ENCODE measurements at places on chromosomes 2 and 18.

GRCh38 chr18:51654488-51655326, 457.2 kb upstream of the MEX3C start:
- no peak overlapping the region for H3K4me3 ChIP-seq
- H3K4me1 ChIP-seq = no peaks in the 10 kb centered on the region
- H3K27ac ChIP-seq = no peak overlapping the region
- no peaks in the 10 kb centered on the region for H3K27me3 ChIP-seq

- no peak overlapping the region for H3K27ac ChIP-seq
- no peaks in the 10 kb centered on the region for H3K36me3 ChIP-seq
- no peaks in the 10 kb centered on the region for H3K4me1 ChIP-seq
- no peak for DNase-seq
- H3K4me3 ChIP-seq = no peak overlapping the region
- H3K27me3 ChIP-seq = no peaks in the 10 kb centered on the region
Measured at GRCh38 chr18:33923980-33924379, 300.7 kb downstream of the NOL4 start.

GRCh38 chr2:229768235-229768634, 53.9 kb upstream of the DNER start:
- no peak overlapping the region for H3K27ac ChIP-seq
- peaks cover 88% of the 10 kb centered on the region for H3K36me3 ChIP-seq
- H3K4me3 ChIP-seq = no peak overlapping the region
- no peaks in the 10 kb centered on the region for H3K4me1 ChIP-seq

GRCh38 chr2:111975053-111975552, 76.7 kb downstream of the MERTK start:
- no peak overlapping the region for H3K4me3 ChIP-seq
- H3K36me3 ChIP-seq = peaks cover 16% of the 10 kb centered on the region
- peaks cover 9% of the 10 kb centered on the region for H3K4me1 ChIP-seq
- DNase-seq = no peak
- H3K27me3 ChIP-seq = no peaks in the 10 kb centered on the region
- no peak overlapping the region for H3K27ac ChIP-seq

- peaks cover 22% of the 10 kb centered on the region for H3K4me1 ChIP-seq
- no peak for DNase-seq
- H3K27me3 ChIP-seq = no peaks in the 10 kb centered on the region
- no peak overlapping the region for H3K4me3 ChIP-seq
- no peaks in the 10 kb centered on the region for H3K36me3 ChIP-seq
- no peak overlapping the region for H3K27ac ChIP-seq
Measured at GRCh38 chr18:23380817-23381216, 72.3 kb upstream of the RIOK3 start.

DNA sequence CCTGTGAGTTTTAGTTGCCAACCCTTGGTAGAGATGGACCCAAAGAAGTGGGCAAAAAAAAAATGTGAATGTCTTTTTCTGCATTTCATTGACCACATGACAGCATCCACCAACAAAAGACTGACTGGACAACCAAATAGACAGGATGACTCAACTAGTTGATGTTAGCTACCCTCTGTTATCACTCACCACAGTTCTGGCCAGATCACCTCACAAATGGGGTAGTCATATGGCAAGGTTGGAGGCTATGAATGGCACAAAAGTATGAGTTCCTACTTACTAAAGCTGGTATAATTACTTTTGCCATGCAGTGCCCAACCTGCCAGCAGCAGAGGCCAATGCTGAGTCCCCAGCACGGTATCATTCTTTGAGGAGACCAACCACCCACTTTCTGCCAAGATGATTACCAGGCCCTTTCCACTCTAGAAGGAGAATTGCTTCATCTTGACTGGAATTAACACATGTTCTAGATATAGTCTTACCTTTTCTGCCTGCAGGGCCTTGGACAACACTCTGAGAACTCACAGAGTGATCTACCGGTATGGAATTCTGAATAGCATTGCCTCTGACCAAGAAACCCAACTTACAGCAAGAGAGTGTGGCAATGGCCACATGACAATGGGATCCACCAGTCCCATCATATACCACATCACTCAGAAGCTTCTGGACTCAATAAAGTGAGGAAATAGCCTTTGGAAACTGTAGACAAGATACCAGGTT, 20.1 kb upstream of the TCF7L1 start:
- no peak for DNase-seq
- no peak overlapping the region for H3K27ac ChIP-seq
- H3K36me3 ChIP-seq = no peaks in the 10 kb centered on the region
- H3K27me3 ChIP-seq = peaks cover 2% of the 10 kb centered on the region
- H3K4me3 ChIP-seq = no peak overlapping the region

DNA sequence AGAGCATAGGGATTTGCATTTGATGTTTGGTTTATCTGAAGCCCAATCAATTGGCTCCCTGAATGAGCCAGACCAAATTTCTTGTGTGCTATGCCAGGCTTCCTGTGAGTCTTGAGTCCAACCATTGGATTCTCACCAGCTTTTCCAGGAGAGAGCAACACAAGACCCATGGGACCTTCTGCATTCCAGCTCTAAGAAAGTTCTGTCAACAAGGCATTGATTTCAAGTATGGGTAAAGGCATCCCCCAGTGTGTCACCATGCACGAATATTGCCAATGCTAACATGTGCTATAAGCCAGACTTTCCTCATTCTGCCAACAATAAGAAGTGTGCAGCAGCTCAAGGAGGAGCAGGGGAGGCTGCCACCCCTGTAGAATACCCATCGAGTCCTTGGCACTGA, 266.6 kb downstream of the ETAA1 start:
- no peak overlapping the region for H3K27ac ChIP-seq
- H3K4me1 ChIP-seq = peaks cover 9% of the 10 kb centered on the region
- no peaks in the 10 kb centered on the region for H3K27me3 ChIP-seq
- no peaks in the 10 kb centered on the region for H3K36me3 ChIP-seq
- DNase-seq = no peak
